ENCODE measurements at places on chromosomes 1 and 21. TPM values are rescaled to one million over a fixed set of nuclear protein-coding genes. Genes with fewer than 3 reads are reported as not detected.

The PLXNA2 gene
- total RNA-seq: 25.8 TPM

The KCNN3 gene
- total RNA-seq: 3.6 TPM

The CYYR1 gene
- total RNA-seq: 26.4 TPM

The ETV3L gene
- not detected for total RNA-seq

The CFAP107 gene
- not detected for total RNA-seq

The CYP2J2 gene
- 113 TPM for total RNA-seq

The RSPO1 gene
- not detected for total RNA-seq

The SEMA4A gene
- 1.9 TPM for total RNA-seq

The DSCAM gene
- not detected for total RNA-seq

The OR2G6 gene
- not detected for total RNA-seq

The CELA2B gene
- total RNA-seq: not detected

DNA sequence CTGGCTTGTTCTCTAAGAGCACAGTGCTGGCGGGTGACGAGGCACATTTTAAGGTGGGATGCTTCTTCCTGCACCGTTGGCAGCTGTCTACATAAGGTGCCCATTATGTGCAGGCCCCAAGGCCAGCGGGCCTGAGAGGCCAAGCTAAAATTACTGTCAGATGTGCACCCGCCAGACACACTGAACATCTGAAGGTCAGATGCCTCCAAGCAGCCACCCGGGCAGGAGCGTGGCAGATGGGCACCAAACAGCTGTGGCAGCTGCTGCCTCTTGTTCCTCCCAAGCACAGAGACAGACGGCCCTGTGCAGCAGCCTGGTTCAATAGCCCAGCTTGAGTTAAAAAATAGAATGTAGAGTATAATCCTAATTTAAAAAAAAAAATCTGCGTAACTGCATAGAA, 211.9 kb upstream of the EDN2 start:
- no peak for DNase-seq

GRCh38 chr1:201327687-201328240, 44.5 kb downstream of the PKP1 start:
- no peak for DNase-seq

DNA sequence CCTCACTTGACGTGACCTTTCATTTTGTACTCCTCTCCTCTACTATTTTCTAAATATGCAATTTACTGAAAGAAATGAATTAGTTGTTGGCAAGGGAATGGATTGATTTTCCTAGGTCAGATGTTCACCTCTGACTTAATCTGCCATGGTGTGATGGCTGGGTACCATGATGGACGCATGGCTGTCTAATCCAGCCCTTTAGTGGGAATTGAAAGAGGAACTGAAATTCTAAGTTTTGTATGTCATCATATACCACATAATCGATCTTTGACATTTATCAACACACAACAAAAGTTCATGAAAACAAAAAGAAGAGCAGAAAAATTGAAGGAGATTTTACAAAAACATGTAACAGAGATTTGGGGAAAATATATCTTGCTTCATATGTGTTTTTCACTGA, 331.3 kb upstream of the SNX7 start:
- DNase-seq: no peak

GRCh38 chr21:27406300-27407009, 439.6 kb upstream of the ADAMTS5 start:
- DNase-seq: no peak

- DNase-seq: no peak
Observed at GRCh38 chr21:31929548-31929947, 56.7 kb downstream of the HUNK start.

DNA sequence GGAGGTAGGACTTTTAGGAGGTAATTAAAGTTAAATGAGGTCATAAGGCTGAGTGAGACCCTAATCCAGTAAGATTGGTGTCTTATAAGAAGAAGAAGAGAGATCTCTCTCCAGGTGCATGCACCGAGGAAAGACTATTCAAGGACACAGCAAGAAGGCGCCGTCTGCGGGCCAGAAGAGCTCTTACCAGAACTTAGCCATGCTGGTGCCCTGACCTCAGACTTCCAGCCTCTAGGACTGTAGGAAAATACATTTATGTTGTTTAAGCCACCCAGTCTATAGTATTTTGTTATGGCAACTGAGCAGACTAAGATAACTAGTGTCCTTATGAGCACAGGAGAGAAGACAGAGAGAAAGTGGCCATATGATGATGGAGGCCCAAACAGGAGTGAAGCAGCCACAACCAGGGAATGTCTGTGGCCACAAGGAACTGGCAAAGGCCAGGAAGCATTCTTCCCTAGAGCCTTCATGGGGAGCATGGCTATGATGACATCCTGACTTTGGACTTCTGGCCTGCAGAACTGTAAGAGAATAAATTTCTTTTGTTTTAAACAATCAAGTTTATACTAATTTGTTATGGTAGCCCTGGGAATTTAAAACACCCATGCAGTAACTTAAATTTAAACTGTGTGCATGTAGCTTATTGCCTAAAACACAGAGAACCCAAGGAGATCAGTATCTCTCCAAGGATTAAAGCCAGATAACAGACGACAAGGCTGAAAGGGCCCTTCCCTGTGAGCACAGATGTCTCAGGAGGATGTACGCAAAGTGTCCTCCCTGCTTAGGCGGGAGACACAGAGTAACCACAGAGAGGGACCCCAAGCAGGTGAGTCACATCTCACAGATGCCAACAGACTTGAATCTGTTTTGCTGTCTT, 9.9 kb upstream of the CD58 start:
- DNase-seq: no peak

DNA sequence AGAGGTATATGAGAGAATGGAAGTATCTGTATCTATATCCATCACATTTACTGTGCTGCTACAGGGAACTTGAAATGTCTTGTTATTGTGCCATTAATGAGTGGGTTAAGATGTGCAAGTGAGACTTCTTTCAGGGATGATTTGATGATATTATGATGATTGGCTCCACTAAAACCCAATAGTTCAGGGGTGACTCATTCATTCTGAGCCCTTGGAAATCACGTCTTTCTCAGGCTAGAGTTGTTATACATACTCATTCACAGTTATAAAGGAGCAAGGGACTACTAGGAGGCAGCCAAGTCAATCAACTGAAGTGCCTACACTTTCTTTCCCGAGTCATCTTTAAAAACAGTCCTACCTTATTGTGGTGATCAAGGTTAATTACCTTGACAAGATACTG, 1109.8 kb upstream of the B3GALT2 start:
- no peak for DNase-seq

- no peak for DNase-seq
Observed at GRCh38 chr1:244112041-244112440, 61.0 kb downstream of the ZBTB18 start.

DNA sequence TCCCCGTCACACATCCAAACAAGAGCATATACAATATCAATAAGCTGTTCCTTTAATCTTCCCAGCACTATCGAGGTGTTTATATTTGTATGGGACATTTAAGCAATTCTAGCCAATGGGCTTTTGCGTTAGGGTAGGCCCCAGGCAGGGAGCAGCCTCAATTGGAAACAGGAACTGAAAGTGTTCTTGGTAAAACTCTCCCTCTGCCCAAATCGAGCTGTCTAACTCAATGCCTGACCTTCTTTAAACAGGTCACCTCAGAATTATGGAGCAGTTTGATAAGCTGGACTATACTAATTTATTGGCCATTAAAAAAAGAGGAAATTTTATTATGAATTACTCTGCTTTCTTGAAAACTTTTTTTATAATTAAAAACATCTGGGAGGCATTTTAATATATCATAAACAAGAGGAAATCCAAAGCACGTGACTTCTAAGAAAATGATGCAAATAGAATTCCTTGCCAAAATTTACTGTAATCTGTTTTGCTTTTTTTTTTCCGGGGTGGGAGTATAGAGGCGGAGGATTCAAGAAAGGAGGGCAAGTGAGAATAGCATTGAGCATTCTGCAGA, 498.1 kb downstream of the LMO4 start:
- DNase-seq: peak; percentile 25

GRCh38 chr1:96538111-96538641, 183.4 kb upstream of the PTBP2 start:
- peak; percentile 28 for DNase-seq

GRCh38 chr1:65434760-65435159, 14.3 kb downstream of the LEPR start:
- DNase-seq: no peak

All from heart right ventricle (tissue), 16 donors.